Iris pigment epithelial cell (primary cell): ENCODE measurements at places on chromosomes 5 and 9.

GRCh38 chr9:82081496-82081895 is 92.9 kb downstream of the SPATA31D1 start:
- no peak for DNase-seq

DNA sequence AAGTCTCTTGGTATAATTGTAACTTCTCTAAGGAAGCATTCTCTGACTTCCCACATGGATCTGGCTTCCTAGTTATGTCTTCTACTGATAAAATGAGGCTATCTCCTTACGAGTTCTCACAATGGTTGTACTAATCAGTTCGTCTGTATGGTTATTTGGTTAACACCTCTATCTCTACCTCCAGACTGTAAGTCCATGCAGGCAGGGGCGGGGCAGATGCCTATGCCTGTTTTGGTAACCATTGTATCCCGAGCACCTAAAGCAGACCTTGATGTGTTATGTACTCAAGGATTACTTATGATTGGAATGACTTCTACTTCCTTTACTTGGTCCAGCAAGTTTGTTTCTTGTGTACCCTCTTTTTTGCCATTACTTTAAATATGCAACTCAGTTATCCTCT is 125.0 kb upstream of the PITX1 start:
- DNase-seq, result no peak

DNA sequence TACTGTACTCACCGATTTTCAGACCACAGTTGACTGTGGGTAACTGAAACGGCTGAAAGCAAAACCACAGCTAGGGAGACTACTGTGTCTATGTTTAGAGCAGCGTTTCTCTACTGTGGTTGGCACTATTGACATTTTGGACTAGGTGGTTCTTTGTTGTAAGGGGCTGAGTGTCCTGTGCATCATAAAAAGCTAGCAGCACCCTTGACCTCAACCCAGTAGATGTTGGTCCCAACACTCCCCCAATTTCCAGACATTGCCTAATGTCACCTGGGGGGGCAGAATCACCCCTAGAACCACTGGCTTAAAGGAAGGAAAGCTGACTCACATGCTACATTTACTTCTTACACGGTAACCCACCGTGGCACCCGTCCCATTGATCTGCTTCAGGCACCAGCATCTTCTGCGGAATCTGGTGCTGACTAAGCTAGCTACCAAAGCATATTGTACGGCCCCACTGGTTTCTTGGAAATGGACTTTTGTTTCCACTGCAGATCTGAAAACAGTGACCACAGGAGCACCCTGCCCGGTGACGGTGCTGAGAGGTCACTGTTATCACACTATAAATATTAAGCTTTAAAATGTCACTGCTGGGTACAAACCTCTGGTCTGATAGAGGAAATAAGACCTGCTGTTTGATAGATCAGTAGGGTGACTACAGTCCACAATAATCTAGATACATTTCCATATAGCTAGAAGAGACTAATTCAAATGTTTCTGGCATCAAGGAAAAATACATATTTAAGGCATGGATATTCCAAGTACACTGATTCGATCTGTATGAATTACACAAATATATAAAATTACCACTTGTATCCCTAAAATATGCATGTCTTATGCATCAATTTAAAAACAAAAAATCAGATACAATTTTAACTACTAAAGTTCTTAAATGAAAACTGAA is 151.4 kb downstream of the HSD17B3 start:
- no peak for DNase-seq

DNA sequence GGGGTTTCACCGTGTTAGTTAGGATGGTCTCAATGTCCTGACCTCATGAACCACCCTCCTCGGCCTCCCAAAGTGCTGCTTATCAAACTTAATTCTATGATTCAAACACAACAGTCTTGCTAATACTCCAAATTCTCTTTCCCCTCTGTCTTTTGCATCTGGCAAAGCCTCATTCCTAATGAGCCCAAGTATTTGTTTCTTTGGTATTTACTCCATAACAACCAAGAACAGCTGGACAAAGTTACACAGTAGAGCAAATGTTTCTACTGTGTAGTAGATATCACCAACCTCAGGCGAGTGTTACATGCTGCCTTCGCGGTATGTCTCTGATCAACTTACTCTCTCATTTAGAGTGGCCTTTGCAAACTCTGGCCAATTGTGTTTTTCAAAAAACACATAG is 195.8 kb upstream of the KCNN2 start:
- DNase-seq, result no peak
